NCI-H226 (cell line): ENCODE measurements at places on chromosomes 16 and 17.

GRCh38 chr17:46273541-46274236 lies 21.2 kb upstream of the LRRC37A start:
- DNase-seq: no peak

- DNase-seq: no peak
Observed at GRCh38 chr16:85800321-85800669, 800 bp downstream of the COX4I1 start.

GRCh38 chr16:6252541-6252940 lies 1080.1 kb upstream of the RBFOX1 start:
- no peak for DNase-seq

- peak; percentile 48 for DNase-seq
Observed at GRCh38 chr16:70529051-70529777, 5.6 kb downstream of the SF3B3 start.

GRCh38 chr16:85733155-85733838 lies 17.6 kb downstream of the C16orf74 start:
- no peak for DNase-seq

DNA sequence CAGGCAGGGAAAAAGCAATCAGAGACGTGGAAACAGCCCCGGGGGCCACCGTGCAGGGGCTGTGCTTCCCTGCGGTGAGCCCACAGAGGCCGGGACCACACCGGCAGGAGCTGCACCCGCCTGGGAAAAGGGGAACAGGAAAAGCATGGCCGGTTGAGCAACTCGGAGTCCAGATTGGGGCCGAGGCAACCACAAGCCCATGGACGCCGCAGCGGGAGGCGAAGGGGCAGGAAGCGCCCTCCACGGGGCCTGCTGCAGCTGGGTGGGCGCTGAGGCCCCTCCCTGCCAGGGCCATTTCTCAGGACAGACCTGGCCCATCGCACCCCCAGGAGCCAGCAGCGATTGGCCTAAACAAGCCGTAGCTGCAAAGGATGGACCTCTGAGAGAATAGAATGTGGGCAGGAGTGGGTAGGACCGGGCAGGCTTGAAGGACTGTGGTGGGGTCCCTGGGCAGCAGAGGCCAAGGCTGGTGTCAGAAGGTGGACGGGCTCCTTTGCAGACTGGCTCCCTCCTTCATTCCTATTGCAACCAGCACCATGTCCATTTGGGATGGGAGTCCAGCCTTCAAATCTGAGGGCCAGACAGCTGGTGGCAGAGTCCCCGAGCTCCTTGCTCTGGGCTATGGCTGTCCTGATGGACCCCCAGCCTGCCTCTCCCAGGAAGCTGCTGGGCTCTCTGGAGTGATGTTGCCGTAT lies 30.4 kb downstream of the COX4I1 start:
- DNase-seq: no peak

DNA sequence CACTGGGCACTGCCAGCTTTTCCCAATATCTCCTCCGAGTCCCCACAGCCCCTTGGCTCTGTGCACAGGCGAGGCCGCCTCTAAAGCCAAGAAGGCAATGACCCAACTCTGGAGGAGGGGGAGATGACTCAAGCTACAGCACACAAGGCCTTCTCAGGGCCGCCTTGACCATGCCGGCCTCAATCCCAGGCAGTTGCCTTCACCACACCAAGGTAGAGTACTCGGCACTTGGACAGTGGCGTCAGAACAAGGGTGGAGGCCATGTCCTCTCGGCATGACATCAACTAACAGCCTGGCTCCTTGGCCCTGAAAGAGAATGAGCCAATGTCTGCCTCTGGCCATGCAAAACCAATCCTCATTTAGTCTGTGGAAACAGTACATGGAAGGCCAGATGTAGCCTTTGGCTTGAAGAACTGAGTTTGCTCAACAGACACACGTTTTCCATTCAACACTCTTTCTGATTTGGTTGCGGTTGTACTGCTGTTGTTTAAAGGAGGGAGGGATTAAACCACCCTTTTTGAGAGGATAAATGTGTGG lies 139.6 kb downstream of the XYLT1 start:
- DNase-seq: no peak

- DNase-seq: no peak
Observed at GRCh38 chr17:58329810-58330537, 1.4 kb upstream of the TSPOAP1 start.

GRCh38 chr16:23227529-23227928 lies 45.0 kb downstream of the SCNN1G start:
- no peak for DNase-seq

DNA sequence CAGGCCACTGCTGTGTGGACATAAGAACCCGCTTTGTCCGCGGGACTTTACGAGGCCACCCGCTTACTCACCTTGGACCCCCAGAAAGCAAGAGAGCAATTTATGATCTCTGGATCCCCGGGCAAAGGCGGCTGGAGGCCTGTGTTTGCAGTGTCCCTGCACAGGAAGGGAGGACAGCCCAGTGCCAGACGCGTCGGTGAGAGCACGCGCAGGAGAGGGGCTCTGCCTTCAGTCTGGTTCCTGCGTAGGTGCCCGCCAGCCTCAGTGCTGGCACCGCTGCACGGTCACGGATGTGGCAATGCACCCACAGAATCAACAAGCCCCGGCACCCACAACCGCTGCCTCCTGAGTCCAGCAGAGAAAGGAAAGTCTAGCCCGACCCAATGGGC lies 248.4 kb downstream of the C16orf95 start:
- DNase-seq: no peak

GRCh38 chr17:74450925-74451403 lies 15.5 kb upstream of the CD300A start:
- no peak for DNase-seq

DNA sequence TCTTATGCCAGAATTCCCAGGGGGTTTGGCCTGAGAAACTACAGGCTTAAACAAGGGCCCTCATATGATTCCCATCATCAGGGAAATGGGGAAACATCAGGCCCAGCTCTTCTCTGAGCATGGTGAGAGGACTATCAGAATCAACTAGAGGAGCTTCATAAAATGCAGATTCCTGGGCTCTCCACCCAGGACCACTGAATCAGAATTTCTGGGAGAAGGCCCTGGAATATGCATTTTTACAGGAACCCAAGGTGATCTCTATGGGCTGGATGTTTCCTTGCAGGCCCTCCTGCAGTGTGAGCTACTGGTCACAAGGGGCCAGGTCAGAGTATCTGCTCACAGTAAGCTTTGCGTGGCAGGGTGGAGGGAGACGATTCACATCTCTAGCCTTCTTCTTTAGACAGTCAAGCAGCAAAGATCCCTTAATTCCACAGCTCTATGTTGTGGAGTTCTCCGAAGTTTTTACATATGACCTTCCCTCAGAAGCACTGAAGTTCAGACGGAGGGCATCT lies 38.8 kb upstream of the HOXB13 start:
- no peak for DNase-seq

DNA sequence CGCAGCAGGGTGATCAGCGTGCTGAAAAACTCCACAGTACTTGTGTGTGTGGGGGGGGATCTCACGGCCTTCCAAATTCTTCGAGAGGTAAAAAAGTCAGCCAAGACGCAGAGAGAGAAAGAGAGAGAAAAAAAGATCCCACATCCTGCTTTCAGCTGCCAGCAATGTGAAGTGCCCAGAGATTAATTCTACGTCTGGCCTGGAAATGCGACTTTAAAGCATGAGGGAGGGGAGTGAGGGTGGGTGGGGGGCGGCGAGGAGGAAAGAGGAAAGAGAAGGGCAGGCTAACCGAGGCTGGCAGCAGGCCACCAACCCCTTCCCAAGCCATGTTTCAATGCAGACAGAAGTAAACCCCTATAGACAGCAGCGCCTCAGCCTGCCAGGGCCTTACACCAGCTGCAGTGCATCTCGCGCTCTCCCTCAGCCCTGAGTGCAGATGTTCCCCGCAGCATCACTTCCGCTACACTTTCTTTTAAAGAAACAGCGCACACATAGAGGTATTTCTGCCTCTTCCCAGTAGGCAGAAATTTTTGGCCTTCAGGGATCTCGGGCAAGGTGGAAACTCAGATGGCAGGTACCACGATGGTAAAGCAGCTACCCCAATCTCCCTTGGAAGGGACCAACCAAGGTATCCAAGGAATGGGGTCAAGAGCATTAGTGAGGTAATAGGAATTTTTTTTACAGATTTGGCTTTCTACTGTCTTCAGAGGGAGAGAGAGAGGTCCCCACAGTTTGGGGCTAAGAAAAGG lies 87.8 kb downstream of the SMG6 start:
- DNase-seq: no peak

DNA sequence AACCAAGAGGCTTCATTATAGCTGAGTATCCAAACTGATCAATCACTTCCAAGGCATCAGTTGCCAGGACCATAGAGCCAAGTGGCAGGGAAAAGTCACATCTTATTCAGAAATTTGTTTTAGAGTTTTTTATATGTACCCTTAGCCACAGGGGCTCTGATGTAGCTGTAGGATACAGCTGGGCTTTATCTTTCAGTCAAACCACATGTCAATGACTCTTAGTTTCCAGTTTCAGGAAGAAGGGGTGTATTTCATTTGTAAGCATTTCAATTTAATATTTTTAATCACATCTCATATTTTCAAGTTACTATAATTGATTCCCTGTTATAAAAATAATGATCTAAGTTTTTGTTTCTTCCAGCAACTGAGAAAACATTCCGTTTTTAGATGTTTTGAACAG lies 2.9 kb upstream of the FLCN start:
- no peak for DNase-seq

DNA sequence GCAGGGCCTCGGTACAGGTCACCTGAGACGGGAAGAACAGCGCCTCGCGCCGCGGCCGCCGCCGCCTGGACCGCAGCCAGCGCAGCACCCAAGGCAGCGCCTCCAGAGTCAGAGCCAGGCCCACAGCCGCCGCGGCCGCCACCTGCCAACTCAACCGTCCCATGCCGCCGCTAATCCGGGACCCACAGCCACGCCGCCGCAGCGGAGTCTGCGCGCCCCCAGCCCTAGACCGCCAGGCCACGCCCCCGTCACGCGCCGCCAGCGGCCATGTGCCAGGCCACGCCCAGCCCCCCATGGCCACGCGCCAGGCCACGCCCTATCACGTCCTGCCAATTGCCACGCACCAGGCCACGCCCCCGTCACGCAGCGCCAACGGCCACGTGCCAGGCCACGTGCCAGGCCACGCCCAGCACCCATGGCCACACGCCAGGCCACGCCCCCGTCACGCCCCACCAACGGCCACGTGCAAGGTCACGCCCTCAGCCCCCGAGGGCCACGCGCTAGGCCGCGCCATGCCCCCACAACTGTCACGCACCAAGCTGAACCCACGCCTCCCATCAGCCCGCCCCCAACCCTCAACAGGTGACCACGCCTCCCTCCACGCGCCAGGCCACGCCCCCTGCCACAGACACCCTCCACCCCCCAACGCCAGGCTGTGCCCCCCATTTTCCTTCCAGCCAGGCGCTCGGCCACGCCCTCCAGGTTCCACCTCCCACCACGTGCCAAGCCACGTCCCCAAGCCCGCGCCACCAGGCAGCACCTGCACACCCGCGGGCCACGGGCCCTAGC lies at the start of gene PLD6:
PLD6 (minus strand) TSS at position 210 of the 789 bp plus-strand sequence; CDS start at position 163, 47 bp downstream.
- peak; percentile 54 for DNase-seq

GRCh38 chr16:65657071-65657494 lies 535.2 kb upstream of the CDH11 start:
- no peak for DNase-seq

GRCh38 chr16:1154291-1154886 lies 1.5 kb downstream of the CACNA1H start:
- no peak for DNase-seq

GRCh38 chr17:36768394-36768793 lies 167.0 kb downstream of the MRM1 start:
- DNase-seq: no peak

DNA sequence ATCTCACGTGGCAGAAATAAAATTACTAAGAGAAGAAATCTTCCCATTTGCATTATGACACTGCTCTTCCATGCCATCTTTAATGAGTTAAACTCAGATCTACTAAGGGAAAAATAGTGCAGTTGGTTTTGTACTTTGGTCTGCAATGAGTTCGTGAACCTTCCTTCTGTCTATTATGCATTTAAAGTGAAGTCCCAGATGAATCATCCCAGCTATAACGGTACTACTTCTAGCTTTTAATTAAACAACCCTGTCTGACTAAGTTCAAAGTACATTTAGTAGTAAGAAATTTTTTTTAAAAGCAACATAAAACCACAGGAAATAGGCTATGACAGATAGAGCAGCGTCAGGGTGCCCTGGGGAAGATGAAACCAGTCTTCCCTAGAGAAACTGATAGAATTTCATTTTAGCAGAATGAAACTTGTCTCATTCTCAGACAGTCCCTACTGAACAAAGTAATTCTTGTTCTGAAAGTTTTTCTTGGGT lies 1.8 kb downstream of the TMIGD1 start:
- DNase-seq: no peak

DNA sequence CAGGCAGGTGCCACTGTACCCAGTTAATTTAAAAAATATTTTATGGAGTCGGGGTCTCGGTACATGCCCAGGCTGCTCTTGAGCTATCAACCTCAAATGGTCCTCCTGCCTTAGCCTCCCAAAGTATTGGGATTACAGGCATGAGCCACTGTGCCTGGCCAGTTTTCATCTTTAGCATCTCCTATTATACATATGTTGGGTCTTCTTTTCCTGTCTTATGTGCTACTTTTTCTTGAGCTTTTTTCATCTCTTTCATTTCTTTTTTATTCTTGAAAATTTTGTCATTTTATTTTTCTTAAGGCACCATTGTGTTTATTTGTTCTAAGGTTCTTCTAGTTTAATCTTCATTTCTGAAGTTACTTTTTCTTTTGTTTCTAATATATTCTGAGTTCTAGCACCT lies 20.7 kb downstream of the BANP start:
- DNase-seq: no peak

GRCh38 chr17:55285340-55286301 lies 20.9 kb downstream of the HLF start:
- DNase-seq: no peak

DNA sequence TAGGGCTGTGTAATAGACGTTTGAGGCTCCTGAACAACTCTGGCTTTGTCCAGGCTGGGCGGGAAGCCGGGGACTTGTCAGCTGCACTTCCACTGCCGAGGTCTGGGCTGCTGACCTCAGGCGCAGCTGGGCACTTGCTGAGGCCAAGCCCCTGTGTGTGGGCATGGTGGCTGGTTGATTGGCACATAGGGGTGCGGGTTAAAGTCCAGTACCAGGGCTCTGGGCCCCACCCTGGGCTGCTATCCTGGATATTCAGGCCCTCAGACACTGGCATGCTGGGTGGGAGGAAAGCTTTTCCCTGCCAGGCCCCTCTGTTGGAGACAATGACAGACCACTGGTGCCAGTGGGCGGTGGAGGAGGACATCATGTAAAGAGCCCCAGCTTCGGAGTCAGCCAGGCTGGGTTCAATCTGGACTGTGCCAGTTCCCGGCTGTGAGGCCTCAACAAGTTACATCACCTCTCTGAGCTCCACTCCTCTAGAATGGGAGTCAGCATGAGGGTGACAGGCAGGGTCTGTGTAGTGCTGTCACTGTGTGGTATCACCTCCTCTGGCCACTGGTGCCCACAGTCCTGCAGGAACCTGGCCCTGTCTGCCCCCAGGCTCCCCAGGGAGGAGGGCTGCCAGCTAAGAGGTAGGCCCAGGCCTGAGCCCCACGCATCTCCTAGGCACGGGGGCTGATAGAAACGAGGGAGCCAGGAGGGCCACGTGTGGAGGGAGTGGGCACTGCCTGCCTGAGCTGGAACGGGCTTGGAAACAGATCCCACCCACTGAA lies 42.5 kb downstream of the PSME3IP1 start:
- no peak for DNase-seq
